ENCODE measurements at places on chromosomes 13 and 19. TPM values are rescaled to one million over a fixed set of nuclear protein-coding genes. Genes with fewer than 3 reads are reported as not detected.

DNA sequence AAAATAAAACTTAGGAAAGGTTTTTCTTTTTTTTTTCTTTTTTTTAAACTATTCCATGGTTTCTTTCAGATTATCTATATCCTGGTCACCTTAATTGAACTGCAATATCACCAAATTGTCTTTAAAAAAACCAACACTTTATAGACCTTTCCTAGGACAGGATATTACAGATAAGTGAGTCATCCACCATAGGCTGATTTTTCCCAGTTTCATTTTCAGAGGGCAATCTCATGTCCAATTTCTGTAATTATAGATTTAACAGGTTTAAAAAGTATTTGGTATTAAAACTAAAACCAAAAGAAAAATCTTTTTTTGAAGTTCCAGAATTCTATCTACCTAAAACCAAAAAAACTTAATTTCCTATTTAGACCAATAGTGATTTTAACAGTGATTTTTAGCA is 13.2 kb downstream of the SPART start:
- no peak for DNase-seq

DNA sequence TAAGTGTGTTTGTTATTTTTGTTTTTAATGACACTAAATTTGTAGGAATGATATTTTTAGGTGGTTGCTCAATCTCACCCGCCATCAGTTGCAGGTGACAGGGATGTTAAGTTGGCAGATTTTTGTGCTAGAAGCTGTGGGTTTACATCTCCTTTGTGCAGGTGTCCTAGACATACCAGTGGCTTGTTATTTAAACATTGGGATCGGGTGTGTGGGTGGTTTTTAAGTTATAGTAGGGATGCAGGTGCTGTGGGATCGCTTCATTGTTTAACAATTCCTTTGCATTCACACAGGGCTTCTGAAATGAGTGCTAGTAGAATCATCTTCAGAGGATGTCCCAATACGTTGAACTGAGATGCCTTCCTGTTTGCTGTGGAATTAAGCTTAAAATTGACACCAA is 100.0 kb downstream of the SHISA2 start:
- DNase-seq: no peak

GRCh38 chr19:28840891-28841290 is 372.1 kb downstream of the UQCRFS1 start:
- no peak for DNase-seq

GRCh38 chr19:22354665-22355064 is 67.5 kb downstream of the ZNF98 start:
- no peak for DNase-seq

ZFP14 gene
- polyA plus RNA-seq: 13.3 TPM

P2RY11 gene
- polyA plus RNA-seq: 14.2 TPM

GRCh38 chr13:60392131-60392530 is 4.9 kb upstream of the TDRD3 start:
- no peak for DNase-seq

DNA sequence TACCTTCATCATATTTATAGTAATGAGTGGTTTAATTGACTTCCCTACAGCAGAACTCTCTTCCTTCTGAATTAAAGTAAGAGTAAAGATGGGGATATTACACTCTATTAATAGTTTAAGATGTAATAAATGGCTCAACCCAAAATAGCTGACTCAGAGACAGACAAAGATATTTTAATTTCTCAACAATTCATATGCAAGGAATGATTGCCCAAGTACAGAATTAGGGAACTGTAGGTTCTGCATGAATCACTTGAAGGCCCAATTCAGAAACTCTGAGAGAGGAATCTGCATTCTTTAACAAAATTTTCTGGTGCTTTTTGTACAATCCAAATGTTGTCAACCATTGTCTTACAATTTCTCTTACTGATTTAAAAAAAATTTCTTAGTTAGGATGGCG is 42.9 kb upstream of the PCDH9 start:
- DNase-seq: no peak

- DNase-seq: no peak
These were observed 43.8 kb downstream of the SERP2 start for GRCh38 chr13:44417446-44417845.

- DNase-seq: no peak
These were observed 4.8 kb downstream of the TJP3 start for GRCh38 chr19:3712663-3713611.

FOXA3 gene
- polyA plus RNA-seq: 0.55 TPM

DNA sequence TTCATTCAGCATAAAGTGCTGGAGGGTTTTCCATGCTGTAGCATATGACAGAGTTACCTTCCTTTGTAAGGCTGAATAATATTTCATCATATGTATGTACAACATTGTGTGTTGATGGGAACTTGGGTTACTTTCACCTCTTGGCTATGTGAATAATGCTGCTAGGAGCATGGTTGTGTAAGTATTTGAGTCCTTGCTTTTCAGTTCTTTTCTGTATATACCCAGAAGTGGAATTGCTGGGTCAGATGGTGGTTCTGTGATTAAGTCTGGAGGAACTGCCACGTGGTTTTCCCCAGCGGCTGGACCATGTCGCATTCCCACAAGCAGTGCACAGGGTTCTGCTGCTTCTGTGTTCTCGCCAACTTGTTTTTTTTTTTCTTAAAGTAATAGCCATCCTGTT is 101.2 kb upstream of the TEX29 start:
- no peak for DNase-seq

TMEM238 gene
- polyA plus RNA-seq: 1.2 TPM

- DNase-seq: peak; percentile 56
These were observed 270.4 kb downstream of the ENOX1 start for GRCh38 chr13:43516401-43516833.

DNA sequence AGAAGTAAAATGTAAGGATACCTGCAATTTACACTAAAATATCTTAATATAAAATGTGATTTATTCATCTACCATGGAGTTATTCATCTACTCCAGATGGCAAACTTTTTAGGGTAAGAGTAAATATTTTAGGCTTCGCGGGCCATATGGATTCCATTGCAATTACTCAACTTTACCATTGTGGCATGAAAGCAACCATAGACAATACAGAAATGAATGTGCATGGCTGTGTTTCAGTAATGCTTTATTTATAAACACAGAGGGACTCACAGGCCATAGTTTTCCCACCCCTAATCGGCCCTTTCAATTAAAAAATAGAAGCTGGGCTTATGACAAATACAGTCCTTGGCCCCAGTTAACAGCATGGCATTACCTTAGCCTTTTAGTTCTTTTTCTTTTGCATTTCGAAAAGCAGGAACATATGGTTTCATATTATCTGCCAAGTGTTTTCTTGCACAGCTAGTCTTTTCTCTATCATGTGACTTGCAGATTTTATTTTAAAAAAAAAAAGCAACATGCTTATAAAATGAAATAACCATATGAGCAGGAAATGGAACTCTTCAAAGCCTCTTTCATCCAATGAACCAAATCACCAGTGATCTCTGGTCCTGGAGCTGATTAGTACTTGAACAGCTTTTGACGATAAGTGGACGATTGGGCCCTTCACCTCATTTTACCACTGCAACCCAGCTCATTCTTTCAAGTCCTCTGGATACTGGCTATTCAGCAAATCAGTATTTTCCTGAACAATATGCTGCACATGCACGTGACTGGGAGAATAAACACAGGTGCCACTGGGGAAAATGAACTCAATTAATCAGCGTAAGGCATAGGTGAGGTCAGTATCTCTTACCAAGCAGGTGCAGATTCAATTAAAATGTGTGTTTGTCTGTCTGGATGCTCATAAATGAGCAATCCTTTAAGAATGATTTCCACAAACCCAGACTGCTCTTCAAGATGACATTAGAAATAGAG is 63.9 kb downstream of the LHFPL6 start:
- DNase-seq: no peak

DNA sequence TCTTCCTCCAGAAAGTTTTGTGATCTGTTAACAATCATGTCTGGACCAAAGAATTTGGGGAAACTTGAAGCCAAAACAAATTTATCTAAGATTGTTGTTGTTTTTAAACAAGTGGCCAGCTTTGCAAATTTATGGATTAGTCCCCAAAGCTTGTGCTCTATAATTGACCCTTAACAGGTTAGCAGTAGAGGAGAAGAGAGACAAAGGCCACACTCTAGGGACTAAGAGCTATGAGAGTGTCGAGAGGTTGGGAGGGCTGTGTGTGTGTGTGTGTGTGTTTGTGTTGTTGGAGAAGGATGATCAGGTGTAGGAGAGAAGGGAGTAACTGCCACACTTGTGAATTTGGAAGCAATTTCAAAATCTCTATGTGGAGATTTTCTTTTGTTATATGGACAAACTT is 367.3 kb downstream of the KCNRG start:
- DNase-seq: no peak

CD33 gene
- polyA plus RNA-seq: 1.4 TPM

DNA sequence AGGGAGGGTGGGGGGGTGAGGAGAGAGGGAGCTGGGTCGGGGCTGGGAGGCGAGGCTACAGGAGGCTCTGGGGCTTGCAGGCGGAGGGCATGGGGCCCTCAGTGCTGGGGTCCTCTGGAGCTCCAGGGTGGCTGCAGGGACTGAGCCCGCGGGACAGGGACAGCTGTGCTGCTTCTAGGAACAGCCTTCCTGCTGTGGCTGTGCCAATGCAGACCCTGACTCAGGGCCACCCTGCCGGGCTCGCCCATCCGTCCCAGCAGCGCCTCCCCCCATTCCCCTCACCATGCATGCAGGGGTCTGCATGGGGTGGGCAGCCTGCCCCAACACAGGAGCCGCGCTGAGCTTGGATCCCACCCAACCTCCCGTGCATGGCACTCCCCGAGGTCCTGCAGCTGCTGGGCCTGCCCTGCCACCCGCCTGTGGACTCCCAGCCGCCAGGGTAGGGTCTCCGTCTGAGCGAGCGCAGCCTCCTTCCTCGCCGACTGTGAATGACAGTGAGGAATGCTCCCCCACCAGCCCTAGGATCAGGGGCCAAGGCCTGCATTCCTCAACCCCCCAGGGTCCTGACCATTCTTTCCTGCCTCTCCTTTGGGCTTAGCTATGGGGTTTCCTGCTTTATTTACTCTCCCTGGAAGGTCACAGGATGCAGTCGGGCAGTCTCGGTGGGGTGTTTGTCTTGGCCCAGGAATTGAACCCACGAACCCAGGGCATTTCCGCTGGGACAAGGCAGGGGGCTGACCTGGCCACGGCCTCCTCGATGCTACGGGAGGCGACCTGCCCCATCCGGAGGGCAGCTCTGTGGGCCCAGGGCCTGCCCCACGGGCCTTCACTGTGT is 23.4 kb downstream of the CEBPG start:
- no peak for DNase-seq

DNA sequence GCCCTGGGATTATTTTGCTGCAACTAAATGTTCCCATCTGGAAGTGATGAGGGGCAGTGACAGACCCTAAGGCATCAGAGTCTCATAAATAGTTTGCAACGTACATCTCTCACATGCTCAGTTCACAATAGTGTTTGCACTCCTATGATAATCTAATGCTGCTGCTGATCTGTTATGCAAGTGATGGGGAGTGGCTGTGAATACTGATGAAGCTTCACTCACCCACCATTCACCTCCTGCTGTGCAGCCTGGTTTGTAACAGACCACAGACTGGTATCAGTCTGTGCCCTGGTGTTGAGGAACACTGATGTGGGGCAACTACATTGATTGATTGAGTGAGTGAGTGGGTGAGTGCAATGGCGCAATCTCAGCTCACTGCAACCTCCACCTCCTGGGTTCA is 54.9 kb downstream of the ZNF726 start:
- no peak for DNase-seq

ZNF154 gene
- 23.6 TPM for polyA plus RNA-seq

GRCh38 chr13:99280166-99280565 is 22.0 kb upstream of the GPR18 start:
- no peak for DNase-seq

GRCh38 chr13:99990126-99990977 is 8.8 kb downstream of the ZIC2 start:
- DNase-seq: no peak

DNA sequence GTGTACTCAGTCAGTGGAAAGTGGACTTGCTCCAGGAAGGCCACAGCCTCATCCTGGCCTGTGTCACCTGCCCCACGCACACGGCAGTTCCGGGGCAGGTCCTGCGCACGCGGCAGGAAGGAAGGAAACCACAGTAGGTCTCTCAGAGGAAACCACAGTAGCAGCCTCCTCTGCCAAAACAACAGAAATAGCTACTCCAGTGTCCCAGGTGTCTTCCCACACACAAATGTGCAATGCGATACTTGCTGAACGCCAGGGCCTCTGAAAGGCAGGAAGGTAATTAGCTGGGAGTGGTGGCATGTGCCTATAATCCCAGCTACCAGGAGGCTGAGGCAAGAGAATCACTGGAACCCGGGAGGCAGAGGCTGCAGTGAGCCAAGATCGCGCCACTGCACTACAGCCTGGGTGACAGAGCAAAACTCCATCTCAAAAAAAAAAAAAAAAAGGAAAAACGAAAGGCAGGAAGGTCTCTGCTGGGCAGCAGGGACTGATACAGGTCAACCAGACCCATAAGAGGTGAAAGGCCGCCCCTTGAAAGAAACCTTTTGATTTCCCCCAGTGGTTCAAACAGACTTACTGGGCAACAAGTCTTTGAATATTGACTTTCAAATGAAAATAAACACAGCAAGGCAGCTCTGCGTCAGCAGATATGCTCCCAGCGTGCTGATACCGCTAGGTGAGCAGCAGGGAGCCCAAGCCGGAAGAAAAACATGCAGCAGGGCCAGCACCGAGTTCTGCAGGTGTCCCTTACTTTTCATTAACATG is 49.5 kb downstream of the CRYL1 start:
- DNase-seq: no peak

All from left renal cortex interstitium (tissue), 4 donors.